Right kidney (tissue), 9 donors: ENCODE measurements at places on chromosomes 2 and 18.

GRCh38 chr2:133344849-133345248, 223.4 kb downstream of the NCKAP5 start:
- DNase-seq = no peak

GRCh38 chr2:143150287-143150686, 21.1 kb downstream of the ARHGAP15 start:
- DNase-seq = no peak

DNA sequence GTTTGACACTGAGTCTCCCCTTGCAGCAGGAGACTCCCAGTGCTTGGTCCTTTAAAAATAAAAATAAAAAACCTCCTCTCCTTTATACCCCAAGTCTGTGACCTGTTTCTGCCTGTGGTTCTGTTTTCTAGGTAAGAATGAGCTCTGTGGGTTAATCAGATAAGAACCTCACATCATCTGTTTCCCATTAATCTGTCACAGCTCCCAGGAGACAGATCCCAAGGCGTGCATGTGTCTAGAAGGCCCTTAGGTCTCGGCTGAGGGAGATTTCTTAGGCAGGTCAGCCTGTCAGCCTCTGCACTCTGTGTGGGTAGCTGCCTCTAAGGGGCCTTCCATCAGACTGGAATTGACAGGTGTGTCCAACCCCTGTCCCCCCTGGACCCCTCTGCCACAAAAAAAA, 80.7 kb downstream of the FHOD3 start:
- DNase-seq = no peak

- no peak for DNase-seq
Measured at GRCh38 chr2:8431446-8432125, 250.3 kb upstream of the ID2 start.

DNA sequence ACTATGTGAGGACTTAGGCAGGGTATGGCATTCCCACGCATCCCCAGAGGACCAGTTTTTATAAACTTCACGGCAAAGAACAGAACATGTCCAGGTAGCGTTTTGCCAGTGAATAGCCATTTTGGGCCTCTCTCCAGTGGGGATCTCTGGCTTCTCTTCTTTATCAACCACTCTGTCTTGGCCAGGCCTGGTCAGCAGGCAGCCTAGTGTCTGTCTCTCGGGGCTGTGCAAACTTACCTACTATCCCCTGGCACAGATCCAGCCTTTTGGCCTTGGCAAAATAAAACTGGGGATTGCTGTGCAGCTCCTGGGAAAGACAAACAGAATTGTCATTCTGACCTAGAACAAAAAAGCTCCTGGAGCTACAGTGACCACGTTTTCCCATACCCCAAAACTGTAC, 14.5 kb downstream of the CAPN14 start:
- DNase-seq = no peak

DNA sequence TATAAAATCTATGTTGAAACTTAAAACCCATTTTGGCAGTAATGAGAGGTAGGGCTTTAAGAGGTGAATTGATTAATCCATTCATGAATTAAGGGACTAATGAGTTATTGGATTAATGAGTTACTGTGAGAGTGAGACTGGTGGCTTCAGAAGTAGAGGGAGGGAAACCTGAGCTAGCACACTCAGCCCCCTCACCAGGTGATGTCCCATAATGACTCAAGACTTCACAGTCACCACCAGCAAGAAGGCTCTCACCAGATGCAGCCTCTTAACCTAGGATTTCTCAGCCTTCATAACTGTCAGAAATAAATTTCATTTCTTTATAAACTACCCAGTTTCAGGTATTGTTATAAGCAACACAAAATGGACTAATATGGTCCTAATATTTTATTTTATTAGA, 621.7 kb upstream of the ACVR2A start:
- no peak for DNase-seq

DNA sequence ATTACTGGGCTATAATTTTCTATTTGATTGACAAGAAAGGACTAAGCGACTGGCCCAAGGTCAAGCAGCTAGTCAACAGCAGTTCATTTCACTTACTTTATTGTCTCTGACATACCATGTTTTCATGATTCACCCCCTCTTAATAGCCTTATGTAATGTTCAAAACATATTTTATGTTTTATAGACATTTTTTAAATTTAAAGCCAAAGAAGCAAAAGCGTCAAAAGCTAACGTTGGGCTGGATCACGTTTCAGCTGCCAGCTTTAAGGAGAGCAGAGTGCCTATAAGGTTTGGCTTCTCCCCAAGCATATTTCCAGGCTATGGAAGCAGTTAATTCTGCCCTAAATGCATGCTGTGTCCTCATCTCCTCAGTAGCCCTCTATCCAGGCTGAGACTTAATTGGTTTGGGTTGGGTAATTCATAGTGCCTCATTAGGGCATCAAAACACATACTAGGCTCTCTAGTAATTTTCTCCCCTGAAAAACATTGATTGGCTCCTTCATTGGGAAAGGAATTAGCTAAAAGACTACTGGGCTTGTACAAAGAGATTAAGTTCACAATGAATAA, 94.8 kb upstream of the CREB1 start:
- DNase-seq = no peak
